ENCODE measurements at places on chromosomes 12 and 14.

- no peak for DNase-seq
Observed at GRCh38 chr14:61535458-61535857, 159.9 kb upstream of the HIF1A start.

- DNase-seq, result no peak
Observed at GRCh38 chr12:116927244-116927940, 16.6 kb downstream of the FBXW8 start.

DNA sequence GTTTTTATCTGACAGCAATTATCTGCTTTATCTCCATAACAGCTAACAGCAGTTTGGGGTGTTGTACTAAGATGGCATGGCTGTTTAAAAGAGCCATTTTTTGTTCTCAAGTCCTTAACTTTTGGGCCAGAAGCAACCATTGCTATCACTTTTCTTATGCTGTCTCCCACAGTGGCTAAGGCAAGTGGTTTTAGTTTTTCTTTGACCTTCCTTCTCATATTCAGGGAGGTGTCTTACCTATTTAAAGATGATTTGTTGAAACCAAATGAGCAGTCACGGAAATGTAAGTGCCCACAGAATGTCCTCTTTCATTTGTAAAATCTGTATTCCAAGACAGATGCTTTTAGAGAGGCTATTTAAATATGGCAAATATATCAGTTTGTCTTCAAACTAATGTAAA is 96.8 kb upstream of the USP15 start:
- no peak for DNase-seq

DNA sequence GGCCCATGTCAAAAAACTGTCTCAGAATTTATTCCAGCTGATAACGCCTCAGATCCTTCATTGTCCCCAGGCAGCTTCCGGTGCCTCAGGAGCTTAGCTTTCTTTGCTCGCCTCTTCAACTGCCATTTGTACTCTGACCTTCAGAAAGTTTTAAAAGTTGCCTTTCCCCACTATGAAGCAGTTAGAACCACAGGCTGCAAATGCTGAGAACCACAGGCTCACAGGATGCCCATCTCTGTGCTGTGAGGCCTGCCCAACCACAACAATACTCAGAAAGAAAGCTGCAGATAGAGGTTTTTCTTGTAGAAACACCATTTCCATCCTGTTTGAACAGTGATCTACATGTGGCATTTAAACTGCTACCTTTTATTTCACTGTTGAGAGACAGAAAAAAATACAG is 131.1 kb downstream of the PRKCH start:
- no peak for DNase-seq

GRCh38 chr14:69637503-69638031 is 26.2 kb downstream of the SUSD6 start:
- DNase-seq, result peak; percentile 27

DNA sequence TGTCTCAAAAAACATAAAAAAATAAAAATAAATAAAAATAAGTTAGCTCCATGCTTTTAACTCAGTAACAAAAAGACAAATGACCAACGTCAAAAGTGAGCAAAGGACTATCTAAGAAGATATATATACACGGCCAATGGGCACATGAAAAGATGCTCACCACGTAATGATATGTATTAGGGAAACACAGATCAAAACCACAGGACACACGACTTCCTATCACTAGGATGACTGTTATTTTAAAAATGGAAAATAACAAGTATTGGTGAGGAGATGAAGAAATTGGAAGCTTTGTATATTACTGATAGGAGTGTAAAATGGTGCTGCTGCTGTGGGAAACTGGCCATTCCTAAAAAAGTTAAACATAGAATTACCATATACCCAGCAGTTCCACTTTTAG is 20.2 kb upstream of the P2RX7 start:
- DNase-seq, result no peak

- no peak for DNase-seq
Observed at GRCh38 chr14:105701456-105702274, 175.3 kb downstream of the TMEM121 start.

DNA sequence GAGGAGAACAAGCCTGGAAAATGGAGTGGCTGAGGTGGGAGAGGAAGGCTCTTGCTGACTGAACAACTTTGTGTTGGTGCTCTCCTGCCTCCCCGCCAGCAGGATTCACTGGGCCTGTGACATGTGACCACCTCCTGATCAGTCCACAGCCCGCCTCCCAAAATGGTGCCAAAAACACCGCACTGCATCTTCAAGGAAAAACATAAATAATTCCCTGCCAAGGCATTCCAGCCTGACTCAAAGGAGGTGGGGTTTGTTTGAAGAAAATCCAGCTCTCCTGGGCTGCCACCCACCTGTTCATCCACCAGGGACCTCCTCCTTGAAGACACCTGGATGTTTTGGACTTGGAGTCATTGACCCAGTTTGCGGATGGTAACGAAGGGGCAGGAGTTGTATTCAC is 83.8 kb upstream of the PIWIL1 start:
- no peak for DNase-seq

GRCh38 chr12:84661786-84662185 is 250.8 kb downstream of the SLC6A15 start:
- no peak for DNase-seq

DNA sequence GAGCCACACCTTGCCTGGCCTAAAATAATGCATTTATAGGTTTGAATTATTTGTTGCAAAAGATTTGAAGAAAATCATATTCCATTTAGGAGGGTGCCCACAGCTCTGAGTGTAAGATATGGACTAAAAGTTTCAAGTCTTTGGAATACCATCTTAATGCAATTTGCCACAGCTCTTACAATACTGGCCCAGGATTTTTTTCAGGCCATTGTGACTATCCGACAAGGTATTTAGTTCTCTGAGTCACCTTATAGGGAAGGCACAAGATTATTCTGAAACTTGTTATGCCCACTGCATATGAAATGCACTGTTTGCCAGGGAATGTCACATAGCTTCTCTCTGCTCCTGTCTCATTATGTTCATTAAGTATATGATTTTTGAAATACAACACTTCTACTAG is 29.6 kb upstream of the SLC6A13 start:
- peak; percentile 15 for DNase-seq

DNA sequence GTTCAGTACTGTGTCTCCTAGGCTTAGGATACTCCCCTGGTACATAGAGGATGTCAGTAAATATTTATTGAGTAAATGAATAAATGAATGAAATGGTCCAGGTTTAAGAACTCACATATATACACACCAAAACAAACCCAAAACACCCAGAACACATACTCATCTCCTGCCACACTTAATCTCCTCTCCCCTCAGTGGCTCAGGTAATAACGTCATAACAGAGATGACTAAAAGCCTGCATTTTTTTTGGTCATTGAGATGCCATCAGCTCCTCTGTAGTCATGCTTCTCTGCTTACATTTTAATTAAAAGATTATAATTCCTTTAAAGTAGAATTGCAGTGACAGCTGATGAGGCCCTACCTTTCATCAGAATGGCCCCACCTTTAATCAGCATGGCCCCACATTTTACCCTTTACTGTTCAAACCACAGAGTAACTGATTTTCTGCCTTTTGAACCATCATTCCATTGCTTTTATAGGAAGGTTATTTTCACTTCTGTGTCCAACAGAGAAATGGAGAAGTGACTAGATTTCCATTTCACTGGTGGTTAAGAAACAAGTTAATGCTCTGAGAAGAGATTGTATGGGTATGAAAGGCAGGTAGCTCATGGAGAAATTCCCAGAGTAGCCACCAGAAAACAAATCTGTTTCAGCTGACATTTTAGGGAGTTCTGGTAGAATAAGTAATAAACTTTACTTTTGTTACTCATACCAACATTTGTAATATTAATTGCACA is 193.4 kb upstream of the ATP2B1 start:
- DNase-seq, result no peak

GRCh38 chr12:49121047-49121696 is 10.0 kb downstream of the TUBA1B start:
- peak; percentile 79 for DNase-seq

- DNase-seq, result no peak
Observed at GRCh38 chr12:114414866-114415524, 9.1 kb upstream of the TBX5 start.

GRCh38 chr14:36254020-36254624 is 66.3 kb downstream of the MBIP start:
- DNase-seq, result peak; percentile 22

- no peak for DNase-seq
Observed at GRCh38 chr12:114269153-114269552, 136.8 kb downstream of the TBX5 start.

Measured in AG20443 (cell line).